Cardiac septum (tissue), 1 donor: ENCODE measurements at places on chromosomes 7 and 10.

DNA sequence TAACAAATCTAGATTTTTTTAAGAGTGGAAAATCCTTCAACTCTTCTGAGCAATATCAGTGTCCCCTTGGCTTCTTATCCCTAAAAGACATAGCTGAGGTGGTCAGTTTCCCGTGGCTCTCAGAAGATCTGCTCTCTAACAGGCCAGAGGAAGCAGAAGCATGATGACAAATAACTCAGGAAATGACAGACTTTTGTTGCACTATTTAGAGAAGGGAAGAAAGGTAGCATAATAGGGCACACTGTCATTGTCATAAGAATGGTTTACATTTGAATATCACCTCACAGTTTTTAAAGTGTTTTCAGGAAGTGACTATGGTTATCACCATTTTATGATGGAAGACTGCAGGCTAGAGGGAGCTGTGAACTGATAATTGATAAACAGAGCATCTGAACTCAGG, 33.6 kb upstream of the RAPGEF5 start:
- no peak for DNase-seq

DNA sequence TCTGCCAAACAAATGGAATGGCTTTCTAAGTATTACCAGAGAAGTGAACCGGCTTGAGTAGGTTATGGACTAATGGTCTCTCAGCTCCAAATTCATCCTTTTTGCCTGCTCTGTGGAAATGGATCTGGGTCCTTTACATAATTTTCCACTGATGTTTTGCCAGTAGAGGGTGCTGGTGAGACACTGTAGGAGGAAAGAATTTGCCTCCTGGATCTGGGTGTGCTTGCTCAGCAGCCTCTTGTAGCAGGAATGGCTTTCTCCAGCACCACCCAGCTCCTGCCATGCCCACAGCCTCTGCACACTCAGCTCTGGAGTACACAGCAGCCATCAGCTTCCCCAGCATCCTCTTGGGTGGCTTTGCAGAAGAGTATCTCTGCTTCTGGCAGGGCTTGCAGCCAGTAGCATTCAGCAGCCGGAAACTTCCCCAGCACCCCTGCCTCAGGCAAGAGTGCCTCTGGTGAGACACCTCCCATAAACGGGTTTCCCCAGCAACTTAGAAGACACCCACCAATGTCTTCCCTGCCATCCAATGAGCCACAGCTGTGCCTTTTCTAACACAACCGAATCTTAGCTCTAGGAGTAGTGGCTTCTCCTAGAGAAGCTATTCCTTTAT, 235.0 kb upstream of the PLPP4 start:
- DNase-seq = no peak

- DNase-seq = no peak
These were observed 463.7 kb upstream of the SEMA3A start for GRCh38 chr7:84658286-84658685.

- DNase-seq = no peak
These were observed 271.3 kb upstream of the CACNA2D1 start for GRCh38 chr7:82714883-82715282.

- DNase-seq = no peak
These were observed 11.9 kb downstream of the ANTXRL start for GRCh38 chr10:46298477-46299285.

DNA sequence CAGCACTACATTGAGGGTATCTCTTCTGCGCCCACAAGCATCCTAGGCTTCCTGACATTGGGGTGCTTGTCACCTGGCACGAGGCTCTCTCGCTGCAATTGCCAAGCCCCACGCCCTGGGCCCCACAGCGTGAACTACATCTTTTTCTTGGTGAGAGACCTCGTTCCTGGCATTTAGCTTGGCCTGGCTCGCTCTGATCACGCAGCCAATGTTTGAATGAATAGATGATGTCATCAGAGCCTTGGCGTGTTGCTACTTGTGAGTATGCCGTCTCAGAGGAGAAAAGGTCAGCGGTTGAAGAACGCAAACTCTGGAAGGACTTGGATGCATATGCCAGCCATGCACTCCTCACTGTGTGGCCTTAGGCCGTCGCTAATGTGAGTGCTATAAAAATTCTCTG, 150.2 kb upstream of the AUTS2 start:
- no peak for DNase-seq

DNA sequence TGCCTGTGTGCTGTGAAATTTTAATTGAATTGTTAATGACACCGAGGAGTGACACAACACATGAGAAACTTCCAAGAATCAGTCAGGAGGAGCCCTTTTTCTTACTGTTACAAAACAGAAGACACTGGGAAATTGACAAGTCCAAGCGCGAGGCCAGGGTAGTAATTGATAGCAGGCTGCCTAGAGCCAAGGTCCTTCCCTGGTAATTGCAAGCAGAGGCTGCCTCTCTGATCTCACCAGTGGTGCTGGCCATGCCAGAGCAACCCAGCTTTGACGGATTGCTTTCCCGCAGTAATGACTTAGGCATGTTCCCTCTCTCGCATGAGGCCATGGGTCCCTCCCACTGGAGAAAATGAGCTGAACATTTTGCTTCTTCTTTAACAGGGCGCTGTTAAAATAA, 111.5 kb downstream of the LRMDA start:
- DNase-seq = no peak
